ENCODE measurements at places on chromosomes 4 and X.

GRCh38 chr4:154595807-154596206 lies 5.3 kb upstream of the FGA start:
- DNase-seq: no peak

GRCh38 chrX:47579537-47579936 lies 2.7 kb upstream of the TIMP1 start:
- DNase-seq: peak; percentile 65

DNA sequence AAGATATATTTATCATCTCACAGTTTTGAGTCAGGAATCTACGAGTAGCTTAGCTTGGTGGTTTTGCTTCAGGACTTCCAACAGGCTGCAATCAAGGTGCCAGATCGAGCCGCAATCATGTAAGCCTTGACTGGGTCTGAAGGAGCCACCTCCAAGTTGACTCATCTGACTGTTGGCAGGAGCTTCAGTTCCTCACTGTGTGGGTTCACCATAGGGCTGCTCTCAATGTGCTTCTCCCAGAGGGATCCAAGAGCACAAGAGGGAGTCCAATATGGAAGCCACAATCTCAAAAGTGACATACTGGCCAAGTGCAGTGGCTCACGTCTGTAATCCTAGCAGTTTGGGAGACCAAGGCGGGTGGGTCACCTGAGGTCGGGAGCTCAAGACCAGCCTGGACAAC lies 26.5 kb downstream of the DCHS2 start:
- DNase-seq: no peak

- DNase-seq: peak; percentile 7
These were observed 250.7 kb downstream of the THOC2 start for GRCh38 chrX:123481913-123482851.

- DNase-seq: no peak
These were observed 76.8 kb downstream of the DCHS2 start for GRCh38 chr4:154414796-154415195.

DNA sequence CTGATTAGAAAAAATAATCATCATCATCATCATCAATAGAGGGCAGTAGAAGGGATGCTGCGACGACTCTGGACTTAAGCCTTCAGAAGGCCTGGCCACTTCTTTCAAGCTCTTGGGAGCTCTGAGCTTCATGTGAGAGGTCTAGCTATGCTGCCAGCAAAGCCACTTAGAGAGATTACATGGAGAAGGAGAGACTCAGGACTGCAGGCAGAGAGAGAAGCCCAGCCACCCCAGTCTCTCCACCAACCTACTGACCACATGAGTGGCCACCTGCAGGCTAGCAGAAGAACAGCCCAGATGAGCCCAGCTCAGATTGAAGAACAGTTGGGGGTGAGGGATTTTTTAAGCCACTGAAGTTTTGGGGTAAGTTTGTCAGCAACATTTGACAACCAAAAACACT lies 17.1 kb upstream of the TMEM150C start:
- DNase-seq: no peak

- DNase-seq: no peak
These were observed 33.1 kb downstream of the SMIM10L2A start for GRCh38 chrX:135454816-135455215.

DNA sequence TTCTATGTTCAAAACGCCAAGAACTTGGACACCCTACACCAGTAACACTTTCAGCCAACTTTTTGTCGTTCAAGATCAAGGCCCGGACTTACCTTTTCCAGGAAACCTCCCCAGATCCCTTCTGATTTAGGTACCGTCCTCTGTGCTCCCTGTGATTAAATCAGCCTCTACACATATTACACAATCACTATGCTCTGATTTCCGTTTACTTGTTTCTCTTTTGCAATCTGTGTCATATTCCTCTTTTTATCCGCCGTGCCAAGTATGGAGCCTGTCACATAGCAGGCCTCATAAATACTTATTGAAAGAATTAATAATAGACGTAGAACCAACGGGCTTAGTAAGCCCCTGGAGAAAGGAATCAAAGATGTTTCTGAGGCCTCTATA lies 722 bp upstream of the TMEM33 start:
- DNase-seq: no peak

DNA sequence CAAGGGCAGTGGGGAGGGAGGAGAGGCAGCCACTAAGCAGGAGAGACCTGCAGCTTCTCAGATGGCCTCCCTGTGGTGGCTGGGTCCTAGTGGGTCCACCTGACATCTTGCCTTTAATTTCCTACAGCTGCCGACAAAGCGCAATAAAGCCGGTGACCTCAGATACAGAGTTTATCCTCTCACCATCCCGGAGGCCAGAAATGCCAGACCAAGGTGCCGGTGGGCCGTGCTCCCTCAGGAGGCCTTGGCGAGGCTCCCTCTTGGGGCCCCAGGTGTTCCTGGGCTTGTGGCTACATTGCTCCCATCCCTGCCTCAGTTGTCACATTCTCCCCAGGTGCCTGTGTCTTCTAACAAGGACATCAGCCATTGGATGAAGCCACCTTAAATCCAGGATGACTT lies 103.0 kb downstream of the ADRA2C start:
- DNase-seq: no peak

DNA sequence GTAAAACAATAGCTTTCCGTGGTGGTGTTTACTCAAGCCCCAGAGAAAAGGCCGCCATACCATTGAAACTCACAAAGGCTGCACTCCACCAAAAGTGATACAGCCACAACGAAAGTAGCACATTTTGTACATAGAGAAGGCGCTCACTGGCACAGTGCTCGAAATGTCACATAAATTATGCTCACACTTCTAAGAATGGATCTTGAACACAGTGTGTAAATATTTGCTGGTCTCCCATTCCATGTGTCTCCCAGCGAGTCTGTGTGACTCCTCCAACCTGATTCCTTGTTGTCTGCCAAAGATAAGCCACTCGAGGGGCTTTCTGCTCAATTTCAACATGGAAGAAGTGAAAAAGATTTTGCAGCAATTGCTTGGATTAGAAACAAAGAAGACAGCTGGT lies 234.0 kb upstream of the VCX3A start:
- no peak for DNase-seq

DNA sequence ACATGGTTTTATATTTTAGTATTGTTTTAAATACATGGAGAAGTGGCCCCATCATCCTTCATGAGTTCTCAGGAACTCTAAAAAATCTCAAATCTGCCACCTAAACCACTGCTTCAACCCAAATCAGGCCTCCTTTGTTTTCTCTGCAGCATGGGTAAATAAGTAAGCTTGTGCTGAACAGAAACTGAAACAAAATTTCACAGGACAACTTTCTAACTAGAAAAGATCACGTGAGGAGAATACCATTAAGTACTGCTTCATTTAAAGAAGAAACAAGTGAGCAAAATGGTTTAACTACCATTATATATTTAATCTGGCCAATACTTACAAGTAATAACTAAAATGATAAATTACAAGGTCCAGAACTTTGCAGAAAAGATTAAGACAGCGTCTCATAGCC lies 2.5 kb downstream of the ARAP2 start:
- DNase-seq: no peak

- DNase-seq: no peak
These were observed 38.2 kb upstream of the PLAC8 start for GRCh38 chr4:83152746-83153145.

DNA sequence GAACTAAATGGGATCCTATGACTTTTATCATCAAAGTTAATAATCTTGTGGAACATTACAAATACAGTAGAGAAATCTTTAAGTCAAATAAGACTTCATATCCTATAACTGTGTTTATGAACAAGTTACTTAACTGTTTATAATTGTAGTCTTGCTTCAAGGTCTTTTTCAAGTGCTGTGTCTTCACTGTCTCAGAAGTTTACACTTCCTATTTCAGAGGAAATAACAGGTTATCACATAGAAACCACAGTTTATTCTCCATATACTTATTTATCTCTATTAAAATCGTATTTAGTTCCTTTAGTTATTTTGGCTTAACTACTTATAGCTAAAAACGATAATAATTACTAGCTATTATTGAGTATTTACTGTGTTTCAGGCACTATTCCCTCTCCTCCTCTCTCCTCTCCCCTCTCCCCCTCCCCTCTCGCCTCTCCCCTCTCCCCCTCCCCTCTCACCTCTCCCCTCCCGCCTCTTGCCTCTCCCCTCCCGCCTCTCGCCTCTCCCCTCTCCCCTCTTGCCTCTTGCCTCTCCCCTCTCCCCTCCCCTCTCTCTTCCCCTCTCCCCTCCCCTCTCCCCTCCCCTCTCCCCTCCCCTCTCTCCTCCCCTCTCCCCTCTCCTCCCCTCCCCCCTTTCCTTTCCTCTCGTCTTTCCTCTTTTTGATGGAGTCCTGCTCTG lies 63.7 kb downstream of the RBPJ start:
- DNase-seq: no peak

- DNase-seq: no peak
These were observed 279.7 kb upstream of the ARX start for GRCh38 chrX:25295466-25295865.

DNA sequence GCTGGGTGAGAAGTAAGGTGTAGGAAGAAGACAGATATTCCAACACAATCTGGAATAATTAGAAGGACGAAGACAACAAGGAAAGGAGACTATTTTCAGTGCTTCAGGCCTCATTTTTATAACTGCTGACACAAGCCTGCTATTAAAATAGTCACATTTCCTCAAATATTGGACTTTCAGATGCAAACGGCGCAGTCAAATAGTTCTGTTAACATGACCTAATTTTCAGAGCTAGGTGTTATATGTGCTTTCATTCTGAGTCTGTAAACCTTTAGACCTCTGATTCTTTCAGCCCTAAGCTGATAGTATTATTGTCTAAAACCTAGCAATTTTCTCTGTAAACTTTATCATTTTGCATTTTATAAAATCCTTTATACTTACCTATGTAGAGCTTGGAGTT lies 261.5 kb downstream of the IL1RAPL1 start:
- DNase-seq: no peak

GRCh38 chrX:129980540-129981199 lies 1.8 kb upstream of the BCORL1 start:
- DNase-seq: no peak

GRCh38 chr4:8023696-8024033 lies 84.0 kb upstream of the AFAP1 start:
- no peak for DNase-seq

DNA sequence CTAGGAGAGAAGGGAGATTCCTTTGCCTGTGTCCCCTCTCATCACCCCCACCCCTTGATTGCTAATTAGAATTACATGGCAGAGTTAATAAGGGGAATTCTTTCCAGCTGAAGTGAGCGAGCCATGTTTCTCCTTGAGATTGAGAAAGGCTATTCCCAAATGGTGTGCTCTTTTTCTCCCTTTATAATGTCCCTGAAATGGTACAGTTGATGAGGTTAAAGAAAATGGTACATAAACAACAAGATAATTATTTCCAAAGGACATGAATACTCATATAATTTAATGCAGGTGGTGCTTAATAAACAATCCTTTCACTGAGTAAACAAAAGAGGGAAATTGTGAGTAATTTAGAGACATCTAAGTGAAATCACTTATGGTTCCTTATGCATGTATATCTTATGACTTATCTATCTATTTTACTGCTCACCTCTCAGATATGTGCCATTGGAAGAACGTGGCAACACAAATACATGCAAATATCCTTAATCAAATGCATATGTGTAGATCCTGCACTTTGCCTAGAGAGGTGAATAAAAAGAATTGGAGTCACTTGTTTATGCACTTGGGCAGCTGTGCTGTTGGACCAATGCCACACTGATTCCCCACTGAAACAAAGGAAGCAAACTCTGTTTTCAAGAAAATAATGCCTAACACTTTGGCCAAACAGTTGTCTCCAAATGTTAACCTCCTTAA lies 106.6 kb upstream of the WDR44 start:
- DNase-seq: no peak

DNA sequence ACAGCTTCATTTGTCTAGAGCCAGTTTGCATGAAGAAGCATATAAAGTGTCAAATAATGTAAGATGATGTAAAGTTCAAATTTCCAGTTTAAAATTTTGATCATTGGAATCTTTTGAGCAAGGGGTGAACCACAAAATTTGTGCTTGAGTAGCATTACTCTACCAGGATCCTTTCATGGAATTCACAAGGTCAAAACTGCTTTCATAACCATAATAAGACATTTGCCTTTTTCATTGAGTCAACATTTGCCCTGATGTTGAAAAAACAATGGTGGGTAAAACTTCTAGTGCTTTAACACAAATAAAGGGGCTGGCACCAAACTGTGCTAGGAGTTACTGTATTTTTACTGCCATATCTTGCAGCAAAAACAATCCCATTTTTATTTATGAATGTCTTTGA lies 142.2 kb downstream of the GLRA3 start:
- no peak for DNase-seq

DNA sequence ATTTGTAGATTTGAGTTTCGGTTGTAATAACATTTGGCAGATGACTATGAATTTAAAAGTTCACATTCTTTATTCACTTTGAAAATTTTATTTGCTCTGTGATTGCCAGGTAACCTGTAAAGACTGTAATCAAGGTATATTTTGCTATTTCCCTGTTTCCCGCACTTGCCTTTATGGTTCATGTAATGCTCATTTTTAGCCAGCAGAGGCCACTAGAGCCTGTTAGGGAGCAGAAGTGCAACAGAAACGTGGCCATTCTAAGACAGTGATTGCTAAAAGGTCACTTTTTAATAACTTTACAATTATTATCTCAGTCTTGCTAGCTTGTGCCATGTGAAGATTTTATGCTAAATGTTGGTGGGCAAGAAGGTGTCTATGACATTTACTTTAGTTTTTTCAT lies 12.4 kb downstream of the YIPF6 start:
- peak; percentile 52 for DNase-seq

GRCh38 chrX:10356979-10357378 lies 200.2 kb downstream of the CLCN4 start:
- peak; percentile 6 for DNase-seq

- no peak for DNase-seq
These were observed at the start of gene CORIN for GRCh38 chr4:47837908-47838294. Gene CORIN, minus strand, starts transcription at chr4:47838067. Its CDS starts 118 bp downstream, at chr4:47837949.

DNA sequence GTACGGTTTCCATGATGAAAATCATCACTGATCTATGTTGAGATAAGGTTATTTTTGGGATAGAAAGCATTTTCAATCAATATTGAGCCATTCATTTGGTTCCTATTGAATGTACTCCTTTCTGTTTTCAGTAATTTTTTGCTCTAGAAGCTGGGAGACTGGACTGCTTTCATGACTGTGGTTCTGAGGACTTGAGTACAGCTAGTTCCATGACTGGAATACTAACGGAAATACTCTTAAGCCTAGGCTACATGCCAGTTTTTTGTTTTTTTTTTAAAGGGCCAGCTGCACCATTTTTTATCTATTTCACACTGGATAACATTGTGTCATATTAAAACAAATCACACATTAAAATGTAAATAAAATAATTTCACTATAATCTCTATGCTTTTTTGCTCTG lies 16.7 kb downstream of the PRR32 start:
- DNase-seq: no peak
